ENCODE measurements at places on chromosomes 2 and 18.
A peak's percentile ranks its signal among the peaks of the same experiment; 100 is the strongest.

GRCh38 chr2:170830166-170830565, 13.5 kb downstream of the GAD1 start:
- no peak for DNase-seq

- DNase-seq: no peak
Observed at GRCh38 chr18:7626922-7627440, 59.9 kb downstream of the PTPRM start.

DNA sequence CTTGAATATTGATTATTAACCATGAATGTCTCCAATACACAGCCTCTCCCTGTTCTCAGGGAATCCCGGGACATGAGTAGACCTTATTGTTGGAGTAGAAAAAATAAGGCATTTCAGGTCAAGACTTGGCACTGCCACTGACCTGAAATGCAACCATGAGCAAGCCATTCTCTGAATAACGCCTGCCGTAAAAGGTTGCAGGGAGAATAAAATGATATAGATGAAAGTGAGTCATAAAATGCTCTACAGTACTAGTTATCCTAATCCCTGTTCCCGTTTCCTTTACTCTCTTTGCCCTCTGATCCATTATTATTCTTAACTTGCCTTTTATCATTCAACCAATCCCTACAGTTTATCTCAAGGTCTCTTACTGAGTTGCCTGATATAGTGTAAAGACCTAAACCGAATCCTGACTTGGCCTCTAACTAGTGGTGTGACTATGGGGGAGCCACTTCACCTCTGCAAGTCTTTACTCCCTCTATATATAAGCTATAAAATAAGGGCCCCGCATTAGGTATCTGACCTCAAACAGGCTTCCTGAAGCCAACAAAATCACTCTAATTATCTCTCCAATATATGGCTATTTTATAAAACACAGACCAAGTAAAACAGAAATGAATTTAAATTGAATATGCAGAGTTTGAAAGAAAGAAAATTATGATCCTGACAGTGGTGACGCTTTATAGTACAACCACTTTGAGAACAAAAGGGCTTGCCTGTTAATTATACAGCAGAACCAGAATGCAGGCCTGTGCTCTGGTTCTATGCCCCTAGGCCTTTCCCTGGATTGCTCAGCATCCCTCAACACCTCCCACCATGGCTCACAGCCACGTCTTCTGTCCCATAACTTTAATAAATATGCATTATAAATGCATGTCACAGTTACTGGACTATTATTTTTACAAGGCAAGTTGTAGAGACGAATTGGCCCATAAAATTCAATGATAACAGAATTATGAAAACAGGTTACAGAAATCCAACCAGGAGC, 183.1 kb downstream of the STK39 start:
- DNase-seq: no peak

DNA sequence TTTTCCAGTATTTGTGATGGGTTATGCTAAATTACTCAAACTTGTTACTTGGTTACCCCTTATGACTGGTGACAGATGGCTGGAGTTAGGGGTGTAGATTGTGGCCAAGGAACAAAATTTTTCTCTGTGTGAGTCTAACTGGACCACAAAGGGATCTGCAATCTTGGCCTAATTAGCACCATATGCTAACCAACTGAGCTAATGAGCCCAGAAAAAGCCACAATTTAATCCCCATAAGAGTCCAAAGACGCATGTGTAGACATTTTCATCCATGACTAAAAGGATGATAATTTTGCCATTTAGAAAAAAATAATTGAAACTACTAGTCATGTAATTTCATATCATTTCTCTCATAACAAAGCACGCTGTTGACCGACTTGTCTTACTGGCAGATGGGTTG, 151.2 kb downstream of the ABCA12 start:
- DNase-seq: no peak

DNA sequence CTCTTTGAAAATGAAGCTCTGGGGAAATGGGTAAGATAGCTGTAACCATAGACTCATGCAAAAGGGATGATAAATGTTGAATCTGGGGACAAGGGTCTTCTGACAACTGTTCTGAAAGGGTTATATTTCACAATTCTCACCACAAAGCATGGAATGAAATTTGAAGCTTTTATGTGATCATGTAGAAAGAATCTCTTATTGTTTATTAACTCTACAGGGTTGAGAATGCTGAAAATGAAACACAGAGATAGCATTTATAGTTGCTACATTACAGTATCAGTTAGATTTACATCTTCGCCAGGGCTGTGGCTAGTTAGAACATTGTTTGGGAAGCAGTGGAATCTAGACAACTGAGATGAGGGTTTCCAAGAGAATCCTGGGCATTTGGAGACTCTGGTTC, 97.4 kb upstream of the LHCGR start:
- DNase-seq: no peak

GRCh38 chr2:100580367-100581276, 17.8 kb downstream of the PDCL3 start:
- peak; percentile 8 for DNase-seq

All from effector CD8-positive, alpha-beta T cell (primary cell).